ENCODE measurements at places on chromosomes 4 and X.

- DNase-seq, result no peak
These were observed 113.9 kb downstream of the NYX start for GRCh38 chrX:41561045-41561444.

DNA sequence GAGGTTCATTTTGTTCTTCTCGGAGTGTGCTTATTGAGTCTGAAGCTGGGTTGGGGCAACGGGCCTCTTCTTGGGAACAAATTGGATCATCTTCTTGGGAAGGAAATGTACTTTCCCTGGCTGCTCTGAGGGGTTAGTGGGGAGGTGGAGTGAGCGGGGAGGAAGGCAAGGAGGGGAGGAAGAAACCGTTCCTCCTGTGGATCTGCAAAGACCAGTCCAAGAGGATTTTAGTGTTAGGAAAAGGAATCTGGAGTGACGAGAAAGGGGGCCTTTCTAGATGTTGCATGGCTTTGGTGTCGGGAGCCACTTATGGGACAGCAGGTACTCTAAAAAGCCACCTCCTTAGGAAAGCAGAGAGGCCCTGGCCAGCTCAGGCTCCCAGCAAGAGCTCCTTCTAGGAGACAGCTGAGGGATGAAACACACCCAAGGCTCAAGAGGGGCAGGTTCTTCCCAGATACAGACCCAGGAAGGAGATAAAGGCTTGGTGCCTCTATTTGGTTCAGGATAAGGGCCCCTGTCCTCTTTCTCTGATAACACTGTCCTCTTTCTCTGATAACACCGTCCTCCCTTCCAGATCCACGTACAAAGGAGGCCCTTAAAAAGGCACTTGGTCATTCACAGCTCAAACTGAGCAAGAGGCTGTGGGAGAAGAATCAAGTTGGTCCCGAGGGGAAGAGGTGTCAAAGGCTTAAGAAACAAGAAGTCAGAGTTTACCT, 451 bp downstream of the SOD3 start:
- no peak for DNase-seq

DNA sequence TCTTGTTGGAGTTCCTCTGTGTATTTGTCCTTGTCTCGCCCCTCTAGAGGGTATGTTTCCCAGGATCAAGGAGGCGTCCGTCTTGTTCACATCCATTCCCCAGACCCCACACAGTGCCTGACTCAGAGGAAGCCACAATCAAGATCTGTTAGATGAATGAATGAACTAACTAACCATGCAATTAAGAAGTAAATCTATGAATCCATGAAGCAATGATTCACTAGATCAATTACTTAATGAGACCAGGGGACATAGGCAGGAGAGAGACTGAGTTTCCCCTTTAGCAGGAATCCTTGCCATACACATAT, 11.9 kb downstream of the BLOC1S4 start:
- DNase-seq, result no peak

- DNase-seq, result no peak
These were observed 60.6 kb downstream of the NOCT start for GRCh38 chr4:139076016-139076744.

DNA sequence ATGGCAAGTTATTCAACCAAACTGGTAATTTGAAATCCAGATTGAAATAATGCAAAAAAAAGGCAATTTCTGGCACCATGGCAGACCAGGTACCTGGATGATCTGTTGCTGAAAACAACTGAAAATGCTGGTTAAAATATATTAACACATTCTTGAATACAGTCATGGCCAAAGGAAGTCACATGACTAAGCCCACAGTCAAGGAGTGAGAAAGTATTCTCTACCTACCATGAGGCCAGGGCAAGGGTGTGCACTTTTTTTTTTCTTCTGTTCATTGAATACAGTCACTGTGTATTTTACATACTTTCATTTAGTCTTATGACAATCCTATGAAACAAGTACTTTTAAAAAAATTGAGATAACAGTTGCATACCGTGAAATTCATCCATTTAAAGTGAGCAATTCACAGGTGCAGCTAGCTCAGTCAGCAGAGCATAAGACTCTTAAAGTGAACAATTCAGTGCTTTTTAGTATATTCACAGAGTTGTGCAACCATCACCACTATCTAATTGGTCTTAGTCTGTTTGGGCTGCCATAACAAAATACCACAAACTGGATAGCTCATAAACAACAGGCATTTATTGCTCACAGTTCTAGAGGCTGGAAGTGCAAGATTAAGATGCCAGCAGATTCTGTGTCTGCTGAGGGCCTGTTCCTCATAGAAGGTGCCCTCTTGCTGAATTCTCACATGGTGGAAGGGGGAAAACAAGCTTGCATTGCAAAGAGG, 4.8 kb upstream of the MPP1 start:
- DNase-seq, result no peak

DNA sequence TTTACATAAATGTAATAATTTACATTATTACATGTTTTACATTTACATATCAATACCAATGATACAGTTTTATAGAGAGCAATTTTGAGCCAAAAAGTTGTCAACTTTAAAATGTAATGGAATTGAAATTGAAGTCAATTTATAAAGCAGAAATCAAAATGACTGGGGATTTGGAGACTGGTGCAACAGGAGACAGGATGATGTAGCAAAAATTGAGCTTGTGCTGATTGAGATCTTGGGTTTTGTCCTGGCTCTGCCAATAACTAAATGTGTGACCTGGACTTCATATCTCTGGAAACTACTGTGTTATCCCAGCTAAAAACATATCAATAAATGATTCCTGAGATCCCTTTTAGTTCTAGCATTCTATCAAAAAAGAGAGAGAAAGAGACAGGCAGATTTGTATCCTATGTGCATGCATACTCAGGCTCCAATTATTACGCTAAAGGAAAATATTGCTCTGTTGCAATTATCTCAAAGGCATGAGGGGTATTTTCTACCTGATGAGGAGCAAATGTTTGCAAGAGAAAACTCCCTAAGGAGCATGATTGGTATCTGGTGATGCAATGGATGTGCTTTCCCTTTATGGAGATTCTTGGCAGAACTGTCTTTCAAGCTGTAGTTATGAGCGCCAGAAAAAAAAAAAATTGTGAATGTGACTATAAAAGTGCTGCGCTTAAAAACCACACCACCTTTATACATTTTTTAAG, 14.7 kb downstream of the EXOC1L start:
- no peak for DNase-seq

DNA sequence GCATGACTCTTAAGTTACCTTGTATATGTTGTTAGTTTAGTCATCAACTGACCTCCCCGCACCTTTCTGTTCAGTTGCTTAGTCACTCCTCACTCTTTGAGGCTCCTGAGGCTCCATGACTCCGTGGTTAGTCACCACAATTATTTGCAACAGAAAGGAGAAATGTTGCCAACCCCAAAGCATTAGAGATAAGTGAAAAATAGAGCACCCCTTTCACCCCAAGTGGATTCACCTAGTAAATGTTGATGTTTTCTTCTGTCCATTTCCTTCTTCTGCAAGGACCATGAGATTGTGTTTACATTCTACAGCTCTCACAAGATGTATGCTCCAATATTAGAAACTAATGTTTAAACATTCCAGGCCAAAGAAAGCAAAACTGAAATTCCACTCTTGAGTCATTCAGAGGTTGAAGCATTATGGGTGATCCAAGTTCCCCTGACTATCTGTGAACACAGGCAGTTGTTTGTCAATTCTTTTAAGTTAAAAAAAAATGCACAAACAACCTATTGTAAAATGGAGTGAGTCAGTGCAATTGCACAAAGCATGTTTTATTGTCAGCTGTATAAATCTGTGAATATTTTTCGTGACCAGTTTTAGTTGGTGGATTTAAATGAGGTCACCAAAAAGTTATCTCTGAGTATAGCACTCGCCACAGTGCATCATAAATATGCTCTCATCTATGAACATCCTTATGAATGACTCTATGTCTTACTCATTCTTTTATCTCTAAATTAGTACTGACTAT, 552.4 kb upstream of the MAGEB2 start:
- no peak for DNase-seq

All from Right ventricle myocardium inferior (tissue), 1 donor.